ENCODE measurements at places on chromosomes 11 and 22. TPM values are rescaled to one million over a fixed set of nuclear protein-coding genes. Genes with fewer than 3 reads are reported as not detected.

SYT9 gene
- total RNA-seq: not detected

DNA sequence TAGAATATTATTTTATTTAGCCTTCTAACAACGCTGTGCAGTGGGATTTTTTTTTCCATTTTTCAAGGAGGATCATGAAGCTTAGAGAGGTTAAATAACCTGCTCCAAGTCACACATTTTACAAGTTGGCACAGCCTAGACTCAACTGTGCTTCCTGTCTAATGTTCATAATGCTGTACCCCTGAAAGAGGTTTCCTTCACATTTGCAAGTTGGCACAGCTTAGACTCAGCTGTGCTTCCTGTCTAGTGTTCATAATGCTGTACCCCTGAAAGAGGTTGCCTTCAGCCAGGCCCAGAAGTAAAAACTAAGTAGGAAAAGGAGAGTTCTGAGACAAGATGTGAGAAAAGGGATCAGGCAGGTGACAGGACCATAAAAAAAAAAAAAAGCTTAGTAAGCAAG lies 7.9 kb upstream of the HEPACAM start:
- DNase-seq: no peak

OR4D5 gene
- not detected for total RNA-seq

DNA sequence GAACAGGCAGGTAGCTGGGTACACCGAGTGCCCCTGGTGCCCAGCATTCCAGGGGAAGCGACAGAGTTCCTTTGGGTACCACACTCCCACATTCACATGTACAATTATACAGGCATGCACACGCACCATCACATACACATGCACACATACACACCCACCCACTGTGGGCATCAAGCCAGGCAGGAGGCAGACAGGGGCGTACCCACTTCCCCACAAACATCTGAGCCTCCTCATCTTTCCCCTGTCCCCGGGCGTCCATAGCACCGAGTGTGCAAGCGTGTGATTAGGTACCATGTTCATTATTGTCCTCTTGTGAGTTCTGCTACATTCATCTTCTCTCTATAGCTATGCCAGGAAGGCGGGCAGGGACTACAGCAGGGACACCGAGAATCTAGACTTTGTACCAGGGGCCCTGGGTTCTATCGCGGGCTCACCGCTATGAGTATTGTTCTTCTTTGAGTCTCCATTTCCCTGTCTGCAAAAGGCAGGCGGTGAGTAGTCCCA lies 2.1 kb upstream of the CARD10 start:
- no peak for DNase-seq

BLID gene
- not detected for total RNA-seq

GRCh38 chr22:27839057-27839660 lies 37.6 kb upstream of the MN1 start:
- no peak for DNase-seq
